Fibroblast of skin of scalp (primary cell): ENCODE measurements at places on chromosomes 7 and 10.

DNA sequence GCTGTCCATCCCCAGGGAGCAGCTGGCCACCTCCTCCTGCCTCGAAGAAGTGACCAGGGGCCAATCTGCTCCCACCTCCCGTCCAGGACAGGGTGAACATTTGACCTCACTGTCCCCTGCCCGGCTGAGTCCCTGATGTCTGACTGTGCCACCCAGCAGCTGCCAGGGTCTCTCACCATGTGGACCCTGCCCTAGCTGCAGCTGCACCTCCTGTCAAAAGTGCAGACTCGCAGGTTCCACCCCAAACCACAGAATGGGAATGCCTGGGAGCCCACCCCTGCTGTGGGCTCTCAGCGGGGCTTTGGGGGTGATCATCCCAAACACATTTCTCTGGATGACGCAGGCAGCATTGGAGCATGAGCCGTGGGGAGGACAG is 86.1 kb downstream of the RGS10 start:
- DNase-seq, result no peak

DNA sequence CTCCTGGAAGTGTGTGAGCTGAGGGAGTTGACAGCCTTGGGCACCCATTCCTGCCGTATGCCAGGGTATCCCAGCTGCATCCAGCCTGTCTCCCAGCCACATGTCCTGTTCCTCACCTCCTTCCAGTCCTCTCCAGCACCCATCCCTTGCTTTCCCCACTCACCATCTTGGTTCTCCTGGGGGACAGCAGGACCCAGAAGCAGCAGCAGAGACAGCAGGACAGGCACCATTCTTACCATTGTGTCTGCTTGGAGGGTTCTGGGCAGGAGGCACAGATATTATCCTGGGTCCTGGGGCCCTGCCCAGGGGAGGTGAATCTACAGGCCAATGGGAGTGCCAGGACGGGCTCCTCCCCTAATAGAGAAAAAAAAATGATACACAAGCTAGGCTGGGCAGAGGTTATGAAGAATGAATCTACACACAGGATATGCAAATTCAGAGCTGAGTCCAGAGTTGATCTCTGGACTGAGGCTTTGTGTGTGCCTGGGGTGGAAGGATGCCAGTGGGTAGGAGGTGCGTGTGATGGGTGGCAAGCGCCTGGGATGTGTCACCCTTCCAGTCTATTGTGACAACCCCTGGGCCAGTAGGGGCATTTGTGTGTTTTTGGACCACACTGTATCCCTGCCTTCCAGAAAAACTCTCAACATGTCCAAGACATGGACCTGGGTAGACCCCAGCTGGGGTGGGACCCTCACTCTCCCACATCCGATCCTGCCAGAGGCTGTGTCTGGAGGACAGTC is at the start of gene AZGP1:
AZGP1 (minus strand) TSS at position 250 of the 740 bp plus-strand sequence; CDS start at position 239, 11 bp downstream.
- DNase-seq, result no peak

- no peak for DNase-seq
These were observed 4.9 kb upstream of the UPK3B start for GRCh38 chr7:76505168-76506080.

- peak; percentile 65 for DNase-seq
These were observed 88.9 kb downstream of the C1GALT1 start for GRCh38 chr7:7271094-7271874.

GRCh38 chr10:32960022-32960421 is 2.0 kb upstream of the ITGB1 start:
- no peak for DNase-seq

DNA sequence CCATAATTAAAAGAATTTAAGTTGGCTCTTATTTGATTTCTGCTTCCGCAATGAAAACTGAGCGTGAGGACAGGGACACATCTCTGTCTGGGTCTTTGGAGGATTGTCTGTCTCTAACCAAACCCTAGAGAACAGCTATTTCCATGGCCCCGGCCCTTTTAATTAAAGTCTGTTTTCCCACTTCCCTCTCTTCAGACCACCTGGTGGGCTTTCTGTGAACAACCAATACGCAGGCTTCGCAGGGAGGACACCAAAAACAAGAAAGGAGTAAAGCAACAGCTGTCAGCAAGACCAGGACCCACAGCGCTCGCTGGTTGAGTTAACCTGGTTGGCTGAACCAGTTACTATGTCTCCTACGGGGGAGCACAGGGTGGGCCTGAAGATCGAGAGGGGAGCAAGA is 217.1 kb upstream of the FRMD4A start:
- no peak for DNase-seq

DNA sequence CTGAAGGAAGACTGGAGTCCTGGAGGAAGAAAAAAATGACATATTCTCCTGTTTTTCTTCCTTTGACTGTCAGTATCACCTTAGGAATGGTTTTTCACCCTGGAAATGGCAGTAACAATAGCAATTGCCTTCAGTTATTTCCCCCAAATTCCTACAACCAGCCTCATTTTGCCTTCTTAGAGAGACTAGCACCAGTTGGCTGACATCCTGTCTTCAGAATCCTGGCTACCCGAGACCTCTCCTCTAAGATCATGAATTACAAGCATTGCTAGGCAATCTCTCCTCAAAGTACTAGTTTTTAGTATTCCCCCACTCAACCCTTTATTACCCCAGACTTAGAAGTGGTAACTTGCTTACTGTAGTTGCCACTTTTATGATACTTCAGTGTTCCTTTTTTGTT is 53.4 kb downstream of the TAS2R16 start:
- DNase-seq, result no peak

DNA sequence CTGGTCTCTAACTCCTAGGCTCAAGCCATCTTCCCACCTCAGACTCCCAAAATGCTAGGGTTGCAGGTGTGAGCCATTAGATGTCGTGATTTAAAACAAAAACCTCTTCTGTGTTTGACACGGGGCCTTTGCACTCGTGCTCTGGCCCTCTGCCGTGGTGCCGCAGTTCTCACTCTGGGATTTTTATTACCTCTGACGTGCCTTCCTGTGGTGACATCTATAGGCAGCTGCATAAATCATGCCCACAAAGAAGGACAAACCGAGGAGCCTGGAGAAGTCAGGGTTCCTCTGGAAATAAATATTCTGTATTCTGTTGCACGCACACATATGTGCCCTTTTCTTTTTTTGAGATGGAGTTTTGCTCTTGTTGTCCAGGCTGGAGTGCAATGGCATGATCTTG is 25.9 kb upstream of the OCM start:
- no peak for DNase-seq

GRCh38 chr10:69647819-69648218 is 17.8 kb downstream of the FAM241B start:
- no peak for DNase-seq

- DNase-seq, result no peak
These were observed 8.9 kb downstream of the SFTPD start for GRCh38 chr10:79939969-79940368.

DNA sequence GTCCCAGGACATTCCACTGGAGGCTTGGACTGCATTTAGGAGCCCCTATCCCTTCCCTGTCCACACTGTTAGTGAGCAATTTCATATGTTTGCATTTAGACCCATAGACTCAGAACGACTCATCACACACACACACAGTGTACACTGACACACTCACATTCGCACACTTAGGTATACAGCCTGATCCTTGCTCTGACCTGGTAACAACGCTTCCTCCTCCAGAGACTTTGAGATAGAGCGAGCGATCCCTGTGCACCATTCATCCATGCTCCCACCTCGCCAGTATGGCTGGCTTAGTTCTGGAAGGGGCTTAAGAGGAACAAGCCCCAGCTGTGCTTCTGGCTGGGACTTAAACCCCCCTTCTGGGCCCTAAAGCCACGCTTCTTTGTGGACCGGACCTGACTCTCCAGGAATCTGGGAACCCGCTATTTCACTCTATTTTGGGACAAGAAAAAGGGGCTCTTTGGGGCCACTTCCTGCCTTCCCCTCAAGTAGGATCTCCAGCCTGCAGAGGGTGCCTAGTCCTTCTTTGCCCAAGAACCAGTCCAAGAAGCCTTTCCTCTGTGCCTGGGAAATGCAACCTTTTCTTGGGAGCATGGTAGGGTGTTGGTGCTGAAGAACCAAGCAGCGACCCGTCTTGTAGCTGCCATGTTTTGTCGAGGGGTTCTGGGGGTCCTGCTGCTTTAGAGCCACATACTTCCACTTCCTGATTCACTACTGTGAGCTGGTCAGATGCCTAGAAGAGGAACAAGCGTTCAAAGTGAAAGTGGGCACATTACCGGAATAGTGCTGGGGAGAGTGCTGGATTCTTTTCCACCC is 1.1 kb upstream of the HOXA13 start:
- no peak for DNase-seq

GRCh38 chr10:69573056-69573806 is at the start of gene NEUROG3:
TSS of gene NEUROG3 (minus strand) at chr10:69573422. CDS start at chr10:69573043, 379 bp downstream.
- DNase-seq, result no peak

- peak; percentile 26 for DNase-seq
These were observed 341.5 kb upstream of the AOAH start for GRCh38 chr7:37065779-37066271.

- no peak for DNase-seq
These were observed 22.0 kb upstream of the TNPO3 start for GRCh38 chr7:129076886-129077285.

DNA sequence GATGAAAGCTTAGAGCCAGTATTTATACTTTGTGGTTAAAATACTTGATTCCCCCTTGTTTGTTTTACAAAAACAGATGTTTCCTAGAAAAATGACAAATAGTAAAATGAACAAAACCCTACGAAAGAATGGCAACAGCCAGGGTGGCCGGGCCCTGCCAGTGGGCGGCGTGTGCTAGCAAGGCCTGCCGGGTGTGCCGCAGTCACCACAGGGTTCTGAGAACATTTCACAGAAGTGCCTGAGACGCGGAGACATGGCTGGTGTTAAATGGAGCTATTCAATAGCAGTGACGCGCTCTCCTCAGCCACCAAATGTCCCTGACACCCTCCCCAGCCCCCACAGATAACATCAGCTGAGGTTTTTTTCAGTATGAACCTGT is 14.5 kb downstream of the GPR146 start:
- DNase-seq, result peak; percentile 73
